ENCODE measurements at places on chromosomes 7 and 10.

- DNase-seq: no peak
Measured at GRCh38 chr10:49379596-49380410, 16.1 kb downstream of the DRGX start.

GRCh38 chr7:111662386-111662785 is 100.1 kb upstream of the IMMP2L start:
- DNase-seq: no peak

- DNase-seq: no peak
Measured at GRCh38 chr10:8321990-8322389, 267.5 kb downstream of the GATA3 start.

DNA sequence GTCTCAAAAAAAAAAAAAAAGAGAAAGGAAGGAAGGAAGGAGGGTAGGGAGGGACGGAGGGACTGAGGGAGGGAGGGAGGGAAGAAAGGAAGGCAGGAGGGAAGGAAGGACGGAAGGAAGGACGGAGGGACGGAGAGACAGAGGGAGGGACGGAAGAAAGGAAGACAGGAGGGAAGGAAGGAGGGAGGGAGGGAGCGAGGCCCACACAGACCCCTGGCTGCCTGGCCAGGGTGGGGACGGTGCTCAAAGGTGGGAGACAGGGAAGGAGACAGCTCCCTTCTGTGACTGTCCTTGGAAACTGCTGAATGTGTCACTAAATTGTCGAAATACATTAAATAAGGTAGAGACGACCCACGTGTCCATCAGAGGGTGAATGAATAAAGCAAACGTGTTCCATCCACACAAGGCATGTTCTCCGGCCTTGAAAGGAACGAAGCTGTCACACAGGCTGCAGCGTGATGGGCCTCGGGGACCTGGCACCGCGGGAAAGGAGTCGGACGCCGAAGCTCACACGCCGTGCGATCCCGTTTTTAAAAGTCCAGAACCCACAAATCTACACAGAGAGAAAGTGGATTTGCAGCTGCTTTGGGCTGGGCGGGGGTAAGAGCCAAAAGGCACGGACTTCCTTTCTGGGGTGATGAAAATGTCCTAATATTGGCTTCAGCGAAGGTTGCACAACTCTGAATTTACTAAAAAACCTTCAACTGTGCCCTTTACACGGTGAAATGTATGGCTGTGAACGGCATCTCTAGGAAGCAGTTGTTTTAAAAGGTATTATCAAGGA is 23.3 kb downstream of the ADAP1 start:
- no peak for DNase-seq

GRCh38 chr7:93890464-93891068 is at the start of gene TFPI2:
Gene TFPI2 (minus strand): TSS chr7:93890753. CDS start chr7:93890678, 75 bp downstream.
- peak; percentile 45 for DNase-seq

- DNase-seq: peak; percentile 75
Measured at GRCh38 chr10:80429521-80429973, 21.2 kb downstream of the PRXL2A start.

GRCh38 chr7:114008696-114009095 is 89.9 kb upstream of the PPP1R3A start:
- DNase-seq: no peak

GRCh38 chr10:45280113-45280760 is 35.2 kb downstream of the OR13A1 start:
- DNase-seq: no peak

DNA sequence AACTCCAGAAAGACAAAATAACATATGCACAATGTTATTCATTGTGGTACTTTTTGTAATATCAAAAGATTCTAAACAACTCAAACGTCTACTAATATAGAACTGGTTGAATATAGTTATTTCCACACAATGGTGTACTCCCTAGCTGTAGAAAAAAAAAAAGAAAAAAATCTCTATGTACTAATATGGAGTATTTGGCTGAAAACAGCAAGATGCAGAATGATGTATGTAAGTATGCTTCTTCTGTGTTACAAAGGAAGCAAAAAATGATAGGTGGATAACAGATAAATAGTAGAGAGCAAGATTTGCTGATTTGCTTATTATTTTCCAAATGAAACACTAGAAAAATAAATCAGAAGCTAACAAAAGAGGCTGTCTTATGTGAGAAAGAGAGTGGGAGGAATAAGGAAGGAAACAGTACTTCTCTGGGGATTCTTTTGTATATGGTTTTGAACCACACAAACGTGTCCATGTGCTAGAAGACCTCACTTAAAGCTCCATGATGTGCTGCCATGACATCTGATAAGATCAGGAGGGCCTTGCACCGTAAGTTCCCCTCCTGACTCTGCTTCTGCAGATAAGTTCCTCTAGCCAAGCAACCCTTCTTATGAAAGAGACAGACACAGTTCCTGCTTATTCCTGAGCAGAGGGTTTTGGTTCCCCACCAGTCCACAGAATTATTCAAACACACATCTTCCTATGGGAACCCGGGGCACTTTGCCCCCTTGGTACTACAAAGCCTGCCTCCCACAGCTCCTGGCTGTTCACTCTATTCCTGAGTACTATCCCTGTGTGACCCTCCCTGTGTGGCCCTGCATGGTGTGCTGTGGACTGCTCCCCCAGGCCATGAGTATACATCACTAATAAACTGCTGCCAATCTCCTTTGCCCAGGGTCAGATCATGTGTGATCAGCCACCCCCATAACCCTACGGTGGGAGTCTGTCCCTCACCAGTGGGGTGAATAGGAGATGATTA is 159.1 kb downstream of the CCDC71L start:
- no peak for DNase-seq

DNA sequence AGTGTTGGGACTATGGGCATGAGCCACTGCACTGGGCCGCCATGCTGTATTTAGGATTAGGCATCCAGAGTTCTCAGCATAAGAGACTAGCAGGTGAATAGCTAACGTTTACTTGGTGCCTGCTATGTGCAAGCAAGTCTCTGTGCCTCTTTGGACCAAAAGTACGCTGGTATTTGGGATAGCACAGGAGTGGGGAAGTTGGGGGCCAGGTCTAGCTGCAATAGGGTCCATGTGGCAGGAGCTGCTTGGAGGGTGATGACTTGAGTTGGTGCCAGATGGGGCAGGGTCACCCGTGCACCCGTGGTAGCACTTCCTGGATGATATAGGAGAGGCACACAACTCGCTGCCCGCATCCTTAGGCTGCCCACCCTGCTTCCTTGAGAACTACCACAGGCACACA is 22.4 kb downstream of the NACAD start:
- DNase-seq: no peak

DNA sequence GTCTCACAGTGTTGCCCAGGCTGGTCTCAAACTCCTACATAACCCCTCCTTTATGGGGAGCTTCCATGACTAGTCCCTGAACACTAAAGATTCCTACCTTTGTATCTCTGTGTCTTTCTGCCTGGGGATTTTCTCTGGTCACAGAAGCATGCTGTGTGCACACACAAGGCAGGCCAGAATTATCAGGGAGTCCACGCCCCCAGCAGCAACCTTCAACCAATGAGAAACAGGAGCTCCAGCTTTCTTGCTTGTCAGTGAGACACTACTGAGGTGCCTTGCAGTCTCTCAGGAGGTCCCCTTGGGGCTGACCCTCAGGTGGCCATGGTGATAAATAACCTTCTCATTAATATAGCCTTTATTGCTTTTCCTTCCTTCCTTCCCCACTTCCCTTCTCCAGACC is 45.1 kb upstream of the AUTS2 start:
- DNase-seq: no peak

GRCh38 chr7:120334475-120334874 is 61.5 kb downstream of the KCND2 start:
- DNase-seq: no peak

DNA sequence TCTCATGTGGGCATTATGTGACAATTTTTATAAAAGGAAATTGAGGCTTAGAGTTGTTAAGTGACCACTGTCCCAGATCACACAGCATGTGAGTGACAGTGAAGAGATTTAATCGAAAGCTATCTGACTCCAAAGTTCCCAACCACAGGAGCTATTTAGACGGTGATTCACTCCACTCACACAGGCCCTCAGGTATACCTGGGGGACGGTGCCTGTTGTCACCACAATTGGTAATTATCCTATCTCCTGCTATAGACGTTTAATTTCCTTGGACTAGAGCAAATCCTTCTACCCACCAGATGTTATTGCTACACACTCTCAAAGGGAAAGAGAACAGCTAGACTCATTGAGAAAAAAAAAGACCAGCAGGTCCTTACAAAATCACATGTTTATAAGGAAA is 145.5 kb downstream of the KLF6 start:
- DNase-seq: no peak

- DNase-seq: no peak
Measured at GRCh38 chr10:5047912-5048628, 44.4 kb upstream of the AKR1C2 start.

DNA sequence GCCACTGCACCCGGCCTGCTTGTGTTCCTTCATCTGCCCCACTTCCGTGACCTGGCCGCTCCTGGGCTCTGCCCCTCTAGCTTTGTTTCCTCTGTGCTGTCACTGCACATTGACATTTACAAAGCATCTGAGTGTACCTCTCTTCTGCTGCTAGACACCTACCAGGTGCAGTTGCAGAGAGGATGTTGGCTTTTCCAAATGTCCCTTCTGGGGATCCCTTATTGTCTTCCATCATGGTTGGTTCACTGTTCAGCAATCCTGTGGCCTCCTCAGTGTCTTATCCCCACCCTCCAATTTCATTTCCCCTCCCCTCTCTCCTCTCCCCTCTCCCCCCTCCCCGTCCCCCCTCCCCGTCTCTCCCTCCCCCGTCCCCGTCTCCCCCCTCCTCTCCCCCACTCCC is 13.8 kb downstream of the VWA2 start:
- no peak for DNase-seq

GRCh38 chr7:141369422-141369821 is 181.8 kb upstream of the AGK start:
- DNase-seq: no peak

DNA sequence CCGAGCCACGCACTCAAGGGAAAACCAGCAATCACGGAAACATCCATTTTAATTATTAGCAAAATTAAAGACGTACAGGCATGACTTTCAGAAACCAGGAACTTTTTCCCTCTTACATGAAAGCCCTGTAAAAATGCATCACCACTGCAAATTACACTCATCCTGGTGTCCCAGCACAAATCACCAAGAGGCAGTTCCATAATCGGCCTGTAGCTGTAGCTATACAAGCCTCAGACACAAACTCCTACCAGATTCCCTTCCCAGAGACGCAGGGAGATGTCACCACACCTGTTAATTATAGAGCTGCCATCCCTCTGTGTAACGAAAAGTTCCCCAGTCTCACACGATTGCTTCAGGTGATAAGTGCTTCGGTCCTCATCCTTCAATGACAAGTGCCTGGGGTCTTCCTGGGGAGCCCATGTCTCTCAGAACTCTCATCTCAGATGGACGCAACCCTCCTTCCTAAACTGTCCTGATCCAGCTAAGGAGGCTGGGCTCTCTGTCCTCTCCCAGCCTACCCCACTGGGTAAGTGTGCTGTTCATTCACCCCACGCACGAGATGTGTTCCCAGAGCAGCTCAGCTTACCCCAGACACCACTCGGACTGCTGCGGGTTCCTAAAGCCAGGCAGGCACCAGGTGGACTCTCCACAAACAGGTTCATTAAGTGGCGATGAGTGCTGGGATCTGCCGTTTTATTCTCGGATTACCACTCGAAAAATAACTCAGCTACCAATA is 5.9 kb downstream of the FGFR2 start:
- no peak for DNase-seq

DNA sequence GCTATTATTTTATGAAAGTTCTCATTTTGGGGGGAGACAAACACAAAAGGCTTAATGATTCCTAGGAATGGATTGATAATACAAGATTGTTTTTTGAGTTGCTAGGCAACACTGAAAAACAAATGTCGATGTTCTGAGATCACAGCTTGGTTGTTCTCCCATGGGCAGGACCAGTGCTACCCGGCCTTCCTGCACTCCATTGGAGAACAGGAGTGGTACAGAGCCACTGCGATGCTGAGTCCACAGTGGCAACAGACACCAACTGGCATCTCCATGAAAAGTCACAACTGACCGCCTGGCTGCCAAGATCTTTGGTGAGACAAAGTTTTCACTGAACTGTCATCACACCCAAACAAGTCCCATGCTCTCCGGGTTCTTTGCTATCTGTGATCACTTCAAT is 68.9 kb upstream of the NMT2 start:
- no peak for DNase-seq

- no peak for DNase-seq
Measured at GRCh38 chr7:11078247-11078834, 104.7 kb downstream of the PHF14 start.

- DNase-seq: peak; percentile 36
Measured at GRCh38 chr10:53697038-53697437, 924.5 kb upstream of the MBL2 start.

GRCh38 chr7:294440-295154 is 4.6 kb downstream of the FOXL3 start:
- DNase-seq: no peak

DNA sequence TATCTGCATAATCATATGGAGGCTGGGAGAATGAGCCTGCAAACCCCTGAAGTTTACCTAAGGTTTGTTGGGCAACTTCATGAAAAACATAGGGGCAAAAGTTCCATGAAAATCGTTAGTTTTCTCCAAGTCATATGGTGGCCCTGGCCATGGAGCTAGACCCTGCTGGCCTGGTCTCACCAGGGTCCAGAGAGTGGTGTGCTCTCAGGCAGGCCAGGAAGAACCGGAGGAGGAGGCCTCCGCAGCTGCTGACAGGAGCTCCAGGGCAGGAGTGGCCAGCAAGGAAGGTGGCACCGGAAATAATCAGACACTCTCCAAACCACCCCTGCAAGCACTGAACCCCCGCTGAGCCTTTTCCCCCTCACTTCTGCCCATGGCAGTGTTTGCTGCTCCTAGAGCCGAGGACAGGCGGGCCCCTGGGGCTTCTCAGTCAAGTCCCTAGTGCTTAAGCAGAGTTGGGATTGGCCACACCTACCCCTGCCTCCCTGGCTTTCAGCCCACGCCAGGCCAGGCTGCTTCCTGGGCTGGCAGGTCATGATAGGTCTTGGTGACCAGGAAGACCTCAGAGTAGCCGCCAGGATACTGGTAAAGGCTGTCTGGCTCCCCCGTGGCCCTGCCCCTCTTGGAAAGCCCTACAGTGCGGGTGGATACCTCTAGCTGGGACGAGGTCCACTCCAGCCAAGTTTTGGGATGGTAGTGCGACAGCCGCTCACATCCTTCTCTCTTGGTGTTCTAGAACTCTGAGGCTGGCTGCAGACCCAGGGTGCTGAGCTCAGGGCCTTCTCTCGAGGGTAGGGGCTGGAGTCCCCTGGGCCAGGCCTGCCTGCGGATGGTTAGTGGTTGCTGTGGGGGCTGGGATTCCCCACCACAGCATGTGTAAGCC is 242.8 kb downstream of the MGMT start:
- DNase-seq: no peak

- no peak for DNase-seq
Measured at GRCh38 chr10:78800006-78800405, 268.8 kb upstream of the ZMIZ1 start.
